ENCODE measurements at places on chromosomes 3 and 15. TPM values are rescaled to one million over a fixed set of nuclear protein-coding genes. Genes with fewer than 3 reads are reported as not detected.

DZIP1L gene
- total RNA-seq, result not detected

ADAMTSL3 gene
- not detected for total RNA-seq

CASR gene
- not detected for total RNA-seq

TRIM42 gene
- total RNA-seq, result not detected

CPEB1 gene
- total RNA-seq, result not detected

MKRN2OS gene
- total RNA-seq, result not detected

STARD5 gene
- total RNA-seq, result 10.5 TPM

TM4SF1 gene
- total RNA-seq, result not detected

STRC gene
- total RNA-seq, result 0.42 TPM

CPLX3 gene
- total RNA-seq, result 0.22 TPM

SELENOT gene
- 145 TPM for total RNA-seq

CRABP1 gene
- not detected for total RNA-seq

MAP6D1 gene
- total RNA-seq, result 1.9 TPM

- no peak for DNase-seq
Measured at GRCh38 chr3:52432691-52433141, 12.2 kb downstream of the SEMA3G start.

DNA sequence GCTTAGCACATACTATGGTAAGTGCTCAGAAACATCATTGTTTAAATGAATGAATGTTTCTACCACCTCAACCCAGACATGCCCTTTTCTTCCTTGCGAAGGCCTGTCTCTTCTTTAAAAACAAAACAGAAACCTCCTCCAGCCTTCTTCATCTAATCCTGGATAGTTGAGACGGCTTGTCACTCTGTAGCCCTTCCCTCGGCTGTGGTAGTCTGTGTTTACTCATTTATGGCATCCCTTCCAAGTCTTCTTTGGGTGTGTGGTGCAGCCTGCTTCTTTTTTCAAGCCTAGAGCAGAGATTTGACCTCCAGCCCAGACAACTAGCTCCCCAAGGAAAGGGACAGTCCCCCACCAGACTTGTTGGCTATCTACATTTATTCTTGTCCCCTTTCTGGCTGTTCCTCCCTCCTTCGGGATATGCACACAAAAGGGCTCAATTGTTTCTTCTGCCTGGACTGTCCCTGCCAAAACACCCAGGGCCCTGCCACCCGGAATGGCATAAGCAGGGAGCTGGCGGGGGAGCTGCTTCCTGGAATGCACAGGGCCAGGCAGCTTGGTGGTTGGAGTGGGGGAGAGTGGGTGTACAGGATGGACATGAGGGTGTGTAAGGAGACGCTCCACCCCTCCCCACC is 67.8 kb downstream of the ITGA11 start:
- DNase-seq, result no peak

DNA sequence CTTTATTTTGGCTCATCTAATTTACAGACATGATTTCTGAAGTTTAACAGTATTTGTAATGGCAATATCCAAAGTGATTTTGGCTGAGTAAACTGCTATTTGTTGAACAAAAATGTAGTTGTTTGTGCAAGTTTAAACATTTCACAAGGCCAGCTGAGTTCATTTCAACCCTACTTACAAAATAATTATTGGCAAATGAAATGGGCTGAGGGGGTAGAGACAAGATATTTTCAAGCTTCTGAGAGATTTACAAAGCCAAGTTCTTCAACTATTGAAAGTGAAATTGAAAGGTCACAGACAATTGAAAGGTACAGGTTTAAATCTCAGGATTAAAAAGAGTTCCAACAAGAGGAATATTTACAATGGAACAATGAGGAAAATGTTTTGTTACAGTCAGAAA is 77.1 kb downstream of the DUT start:
- no peak for DNase-seq

DNA sequence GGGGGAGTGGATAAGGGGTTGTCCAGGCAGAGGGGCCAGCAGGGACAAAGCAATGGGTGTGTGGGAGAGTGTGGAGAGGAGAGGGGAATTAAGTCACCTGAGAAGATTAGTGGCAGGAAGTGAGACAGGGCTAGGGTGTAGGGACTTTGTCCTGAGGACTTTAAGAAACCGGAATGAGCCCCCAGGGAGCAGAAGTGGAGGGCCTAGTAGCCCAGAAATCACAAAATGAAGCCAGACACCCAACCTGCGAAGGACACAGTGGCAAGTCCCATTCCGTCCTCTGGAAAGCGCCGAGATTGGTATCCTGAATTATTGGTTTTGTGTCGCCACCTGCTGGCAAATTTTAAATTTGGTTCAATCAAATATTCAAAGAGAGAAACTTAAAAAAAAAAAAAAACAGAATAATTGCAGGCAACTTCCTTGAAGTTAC is 78.0 kb upstream of the SLC25A36 start:
- DNase-seq, result peak; percentile 17

- DNase-seq, result no peak
Measured at GRCh38 chr3:151264605-151265004, 13.7 kb downstream of the P2RY14 start.

- DNase-seq, result no peak
Measured at GRCh38 chr3:137121704-137122314, 164.0 kb downstream of the IL20RB start.

DNA sequence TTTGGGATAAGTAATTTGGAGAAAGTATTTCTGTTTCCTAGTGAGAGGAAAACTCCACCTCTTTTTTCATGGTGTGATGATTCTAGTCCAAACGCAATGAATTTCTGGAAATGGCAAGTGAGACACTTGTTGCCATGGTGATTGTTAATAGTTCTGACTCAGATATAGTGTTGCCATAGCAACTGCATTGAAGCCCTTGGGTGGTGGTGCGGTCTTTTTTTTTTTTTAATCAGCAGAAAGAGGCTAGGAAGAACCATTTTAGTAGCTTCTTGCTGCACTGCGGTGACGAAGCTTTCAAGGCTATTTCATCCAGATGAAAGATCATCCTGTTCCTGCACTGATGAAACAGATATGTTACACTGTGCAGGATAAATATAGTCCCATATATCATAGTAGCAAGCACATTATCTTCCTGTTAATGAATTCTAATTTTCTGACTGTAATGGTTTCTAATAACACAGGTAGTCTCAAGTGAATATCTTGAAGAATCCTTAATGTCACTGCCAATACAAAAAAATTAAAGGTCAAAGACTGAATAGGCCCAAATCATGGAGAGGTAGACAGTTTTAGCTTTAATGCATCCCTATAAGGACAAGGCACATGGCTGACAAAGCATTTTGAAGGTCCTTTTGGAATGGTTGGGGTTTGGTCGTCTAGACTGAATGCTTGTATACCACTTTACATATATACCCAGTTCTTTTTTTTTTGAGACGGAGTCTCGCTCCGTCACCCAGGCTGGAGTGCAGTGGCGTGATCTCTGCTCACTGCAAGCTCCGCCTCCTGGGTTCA is 125.1 kb upstream of the ZBTB20 start:
- no peak for DNase-seq

DNA sequence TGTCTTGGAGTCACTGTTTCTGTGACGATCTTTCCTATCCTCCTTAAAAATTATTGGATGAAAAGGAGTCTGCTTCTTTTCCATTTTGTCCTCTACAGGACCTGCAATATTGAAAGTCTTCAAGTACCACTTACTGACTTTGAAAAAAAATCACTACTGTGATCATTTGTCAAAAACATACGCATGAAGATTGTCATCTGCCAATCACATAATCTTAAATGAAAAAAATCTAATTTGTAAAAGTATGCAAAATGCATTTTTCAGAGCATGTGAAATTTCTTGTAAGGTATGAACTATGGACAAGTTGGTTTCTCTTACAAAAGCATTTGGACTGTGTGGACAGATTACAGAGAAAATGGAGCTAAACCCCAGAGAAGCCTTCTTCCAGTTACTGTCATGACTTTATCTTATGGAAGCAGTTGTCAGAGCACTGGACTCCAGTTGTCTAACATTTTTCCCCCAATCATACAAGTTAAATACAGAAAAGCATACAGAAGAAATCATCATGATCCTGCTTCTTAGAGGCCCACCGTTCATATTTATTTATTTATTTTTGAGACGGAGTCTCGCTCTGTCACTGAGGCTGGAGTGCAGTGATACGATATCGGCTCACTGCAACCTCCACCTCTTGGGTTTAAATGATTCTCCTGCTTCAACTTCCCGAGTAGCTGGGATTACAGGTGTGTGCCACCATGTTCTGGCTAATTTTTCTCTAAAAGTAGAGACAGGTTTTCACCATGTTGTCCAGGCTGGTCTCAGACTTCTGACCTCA is 3.4 kb upstream of the PXK start:
- DNase-seq, result no peak

- peak; percentile 42 for DNase-seq
Measured at GRCh38 chr3:43996379-43997301, 245.0 kb upstream of the TOPAZ1 start.

GRCh38 chr15:68341760-68342725 is 64.5 kb downstream of the FEM1B start:
- DNase-seq, result no peak

DNA sequence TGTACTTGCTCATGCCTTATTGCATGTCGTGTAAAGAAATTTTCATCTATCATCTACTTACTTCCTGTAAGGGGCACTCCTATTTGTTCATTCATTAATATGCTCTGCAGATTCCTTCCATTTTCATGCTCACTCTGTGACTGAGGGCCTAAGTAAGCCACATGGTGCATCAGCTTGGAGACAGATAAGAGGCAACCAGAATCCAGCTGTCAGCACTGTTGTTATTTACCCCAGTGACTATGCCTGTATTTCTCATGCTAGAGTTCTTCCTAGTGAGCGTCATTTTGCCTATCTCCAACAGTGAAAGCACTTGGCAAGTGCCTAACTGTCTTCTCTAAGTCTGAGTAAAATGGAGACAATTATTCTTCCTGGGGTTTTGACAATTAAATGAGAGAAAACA is 124.8 kb upstream of the ABI3BP start:
- DNase-seq, result no peak

DNA sequence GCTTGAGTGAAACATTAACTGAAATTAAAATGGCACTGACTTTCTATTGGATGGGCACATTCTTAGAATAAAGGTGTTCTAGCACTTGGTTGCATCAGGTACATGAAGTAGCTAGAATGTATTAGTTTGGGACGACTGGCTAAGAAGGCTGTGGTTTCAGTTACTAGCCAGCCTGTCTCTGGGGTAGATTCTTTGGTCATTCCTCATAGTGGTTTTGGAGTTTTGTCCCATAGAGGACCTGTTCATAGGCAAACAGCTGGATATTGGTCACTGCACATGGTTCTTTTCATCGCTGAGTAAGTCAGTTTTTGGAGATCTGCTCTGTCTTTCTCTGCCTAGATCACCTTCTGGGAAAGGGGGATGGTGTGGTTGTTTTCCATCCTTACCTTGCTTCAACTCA is 55.3 kb downstream of the ADAMTSL3 start:
- no peak for DNase-seq

GRCh38 chr15:53511175-53511574 is 248.3 kb downstream of the WDR72 start:
- no peak for DNase-seq

GRCh38 chr15:73800662-73801345 is 47.7 kb upstream of the INSYN1 start:
- DNase-seq, result no peak

DNA sequence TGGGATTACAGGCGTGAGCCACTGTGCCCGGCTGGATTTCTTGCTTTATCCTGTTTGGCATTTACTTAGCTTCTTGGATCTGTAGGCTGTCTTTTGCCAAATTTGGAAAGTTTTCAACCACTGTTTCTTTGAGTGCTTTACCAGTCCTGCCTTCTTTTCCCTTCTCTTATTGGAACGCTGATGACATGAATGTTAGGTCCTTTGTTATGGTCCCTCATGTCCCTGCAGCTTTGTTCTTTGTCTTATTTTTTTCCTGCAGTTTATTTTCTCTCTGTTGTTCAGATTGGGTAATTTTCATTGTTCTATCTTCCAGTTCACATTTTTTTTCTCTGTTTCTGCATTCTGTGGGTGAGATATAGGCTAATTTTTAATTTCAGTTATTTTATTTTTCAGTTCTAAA is 25.0 kb downstream of the SH3GL3 start:
- no peak for DNase-seq

DNA sequence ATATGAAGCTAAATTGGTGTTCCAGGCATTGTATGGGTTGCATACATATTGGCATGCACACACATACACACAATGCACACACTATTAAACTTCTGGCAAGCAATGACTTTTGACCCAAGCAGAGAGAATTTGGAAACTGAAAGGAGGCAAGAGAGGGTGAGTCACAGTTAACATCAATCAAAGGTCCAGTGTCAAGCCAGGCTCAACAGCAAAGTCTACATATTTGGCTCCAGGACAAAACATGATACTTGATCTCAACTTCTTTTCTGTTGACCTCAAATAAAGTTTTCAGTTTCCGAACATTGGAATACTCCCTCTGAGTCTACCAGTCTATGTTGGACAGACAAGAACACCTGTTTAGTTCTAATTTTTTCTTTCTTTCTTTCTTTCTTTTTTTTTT is 28.3 kb downstream of the IL12A start:
- no peak for DNase-seq

GRCh38 chr15:72358121-72358520 is 17.7 kb downstream of the HEXA start:
- DNase-seq, result no peak

DNA sequence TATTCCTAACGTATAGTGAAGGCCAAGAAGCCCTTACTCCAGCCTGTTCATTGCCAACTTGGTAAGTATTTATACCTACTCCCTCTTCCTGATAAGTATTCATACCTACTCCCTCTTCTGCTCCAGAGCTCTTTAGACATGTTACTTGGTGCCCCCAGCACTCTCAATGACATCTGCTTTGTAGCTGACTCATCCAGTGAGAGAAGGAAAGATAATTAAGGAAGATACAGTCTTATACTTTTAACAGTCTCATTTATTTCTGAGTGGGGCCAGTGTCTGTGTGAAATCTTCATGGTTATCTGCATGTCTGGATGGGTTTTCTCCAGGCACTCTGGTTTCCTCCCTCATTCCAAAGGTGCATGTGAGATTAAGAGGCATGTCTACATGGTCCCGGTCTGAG is 698.7 kb downstream of the FHIT start:
- no peak for DNase-seq

- no peak for DNase-seq
Measured at GRCh38 chr3:89436846-89437245, 329.4 kb downstream of the EPHA3 start.

DNA sequence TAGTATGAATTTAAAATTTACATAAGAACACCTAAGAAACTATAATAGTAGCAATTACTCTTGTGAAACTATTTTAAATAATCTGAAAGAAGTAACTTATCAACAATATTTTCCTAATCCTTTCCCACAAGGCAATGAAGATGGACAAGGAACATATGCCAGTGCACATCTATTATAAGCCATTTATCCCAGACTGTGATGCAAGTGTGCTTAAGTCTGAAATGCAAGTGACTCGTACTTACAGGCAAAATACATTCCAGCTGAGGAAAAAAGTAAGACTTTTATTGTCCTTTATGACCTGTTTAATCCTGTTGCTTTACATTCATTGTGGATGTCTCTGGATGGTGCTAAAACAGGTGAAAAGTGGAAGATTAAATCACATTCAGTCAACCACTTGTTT is 709.4 kb downstream of the ZNF385D start:
- no peak for DNase-seq

GRCh38 chr15:50432230-50432629 is 8.0 kb downstream of the USP8 start:
- no peak for DNase-seq
